ENCODE measurements at places on chromosomes 3 and 15.
A peak's percentile ranks its signal among the peaks of the same experiment; 100 is the strongest.

DNA sequence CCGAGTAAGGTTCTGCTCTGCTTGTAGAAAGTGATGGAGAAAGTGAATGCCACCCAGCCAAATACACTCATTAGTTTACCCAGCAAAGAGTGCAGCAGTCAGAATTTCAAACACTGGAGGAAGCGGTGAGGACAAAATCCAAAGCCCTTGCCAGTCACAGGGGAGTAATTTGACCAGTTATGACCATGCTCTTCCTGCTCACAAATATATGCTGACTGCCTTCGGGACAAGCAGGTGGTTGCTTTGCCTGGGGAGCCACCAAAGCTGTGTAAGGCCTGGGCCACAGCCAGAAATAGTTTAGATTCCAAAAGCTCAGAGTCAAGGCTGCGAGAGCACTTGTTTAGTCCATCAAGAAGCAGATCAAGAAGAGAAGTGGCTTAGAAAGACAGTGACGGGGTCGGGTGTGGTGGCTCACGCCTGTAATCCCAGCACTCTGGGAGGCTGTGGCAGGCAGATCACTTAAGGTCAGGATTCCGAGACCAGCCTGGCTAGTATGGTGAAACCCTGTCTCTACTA, 51.0 kb upstream of the ATP13A3 start:
- no peaks in the 10 kb centered on the region for H3K27me3 ChIP-seq
- DNase-seq = peak; percentile 36
- no peaks in the 10 kb centered on the region for H3K36me3 ChIP-seq
- H3K27ac ChIP-seq = peak overlapping the region; percentile 88

- H3K4me1 ChIP-seq = no peaks in the 10 kb centered on the region
- peak overlapping the region; percentile 80 for H3K27ac ChIP-seq
- H3K27me3 ChIP-seq = peaks cover 7% of the 10 kb centered on the region
- H3K4me3 ChIP-seq = peak overlapping the region; percentile 74
Observed at GRCh38 chr3:12286927-12287726, 1.7 kb upstream of the PPARG start.

DNA sequence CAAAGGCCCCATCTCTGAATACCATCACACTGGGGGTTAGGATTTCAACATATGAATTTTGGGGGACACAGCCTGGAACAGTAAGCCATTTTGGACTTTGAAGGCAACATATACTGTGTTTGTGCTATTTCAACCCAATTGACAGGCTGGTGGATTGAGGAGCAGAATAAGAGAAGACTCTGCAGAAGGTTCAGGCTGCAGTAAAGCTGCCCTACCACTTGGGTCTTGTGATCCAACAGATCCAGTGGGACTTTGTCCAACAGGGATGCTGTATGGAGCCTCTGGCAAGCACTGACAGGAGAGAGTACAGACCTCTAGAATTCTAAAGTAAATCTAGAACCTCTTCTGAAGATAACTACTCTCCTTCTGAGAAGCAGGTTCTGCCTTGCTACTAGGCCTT, 1.1 kb upstream of the BCL2L10 start:
- DNase-seq = no peak
- no peaks in the 10 kb centered on the region for H3K27me3 ChIP-seq
- no peak overlapping the region for H3K27ac ChIP-seq
- peaks cover 10% of the 10 kb centered on the region for H3K4me1 ChIP-seq
- no peaks in the 10 kb centered on the region for H3K36me3 ChIP-seq
- no peak overlapping the region for H3K4me3 ChIP-seq

DNA sequence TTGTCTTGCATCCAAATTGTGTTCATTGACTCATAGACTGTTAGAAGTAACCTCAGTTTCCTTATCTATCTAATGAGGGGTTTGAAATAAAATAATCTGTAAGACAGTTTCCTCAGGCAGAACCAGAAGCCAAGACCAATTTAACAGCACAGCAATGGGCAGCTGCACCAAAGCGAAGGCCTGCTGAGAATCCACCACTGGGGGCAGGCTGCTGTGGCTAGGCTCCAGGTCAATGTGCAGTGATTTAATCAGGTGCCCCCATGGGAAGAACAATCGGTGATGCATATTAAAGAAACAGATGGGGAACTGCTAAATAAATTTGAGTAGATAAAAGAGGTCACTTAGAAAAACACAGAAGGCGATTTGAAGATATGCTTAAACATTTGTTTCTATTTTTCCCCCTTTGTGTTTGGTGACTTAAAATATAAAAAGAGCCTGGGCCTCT, 28.0 kb upstream of the TMOD3 start:
- no peaks in the 10 kb centered on the region for H3K36me3 ChIP-seq
- H3K4me1 ChIP-seq = no peaks in the 10 kb centered on the region
- H3K27ac ChIP-seq = no peak overlapping the region
- no peak overlapping the region for H3K4me3 ChIP-seq
- peak; percentile 34 for DNase-seq
- H3K27me3 ChIP-seq = no peaks in the 10 kb centered on the region

Measured in kidney (tissue), 22 donors.